ENCODE measurements at places on chromosomes 7 and 10.

DNA sequence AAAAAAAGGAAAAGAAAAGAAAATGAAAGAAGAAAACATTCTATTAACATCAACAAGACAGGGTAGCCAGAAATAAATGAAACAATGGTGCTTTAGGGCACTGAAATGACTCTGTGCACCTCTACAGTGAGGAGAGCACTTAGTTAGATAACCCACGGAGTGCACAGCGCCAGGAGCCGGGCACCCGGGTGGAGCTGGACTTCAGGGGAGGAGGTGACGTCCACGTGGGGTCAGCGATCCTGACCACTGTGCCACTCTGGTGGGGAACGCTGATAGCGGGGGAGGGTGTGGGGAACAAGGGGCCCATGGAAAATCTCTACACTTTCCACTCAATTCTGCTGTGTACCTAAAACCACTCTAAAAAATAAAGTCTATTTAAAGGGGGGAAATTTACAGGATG is 15.7 kb upstream of the CNPY1 start:
- DNase-seq: no peak

DNA sequence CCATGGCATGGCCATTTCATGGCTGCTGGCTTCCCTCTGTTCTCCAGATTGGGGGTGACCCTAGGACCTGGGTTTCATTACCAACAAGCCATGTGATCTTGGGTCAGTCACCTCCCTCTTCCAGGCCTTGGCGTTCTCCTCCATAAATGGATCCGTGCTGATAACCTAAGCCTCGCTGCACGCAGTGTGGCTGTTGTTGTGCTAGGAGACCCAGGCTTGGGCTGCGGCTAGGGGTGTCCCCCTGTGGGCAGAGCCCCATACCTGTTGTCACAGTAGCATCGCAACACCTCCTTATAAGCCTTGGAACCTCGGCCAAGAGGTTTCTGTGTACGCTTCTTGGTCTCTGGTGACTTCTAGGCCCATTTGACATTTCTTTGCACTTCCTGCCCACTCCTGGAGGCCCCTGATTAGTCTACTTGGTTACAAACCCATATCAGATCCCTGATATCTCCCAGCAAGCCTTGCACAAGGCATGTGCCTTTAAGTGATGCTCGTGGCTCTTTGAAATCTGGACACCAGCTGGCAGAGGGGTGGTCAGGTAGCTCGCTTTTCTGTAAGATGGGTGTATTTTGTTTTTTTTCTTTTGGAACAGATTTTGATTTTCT is 23.6 kb downstream of the ZMIZ1 start:
- no peak for DNase-seq

- DNase-seq: no peak
Observed at GRCh38 chr10:68957284-68957615, 1.3 kb downstream of the DDX21 start.

DNA sequence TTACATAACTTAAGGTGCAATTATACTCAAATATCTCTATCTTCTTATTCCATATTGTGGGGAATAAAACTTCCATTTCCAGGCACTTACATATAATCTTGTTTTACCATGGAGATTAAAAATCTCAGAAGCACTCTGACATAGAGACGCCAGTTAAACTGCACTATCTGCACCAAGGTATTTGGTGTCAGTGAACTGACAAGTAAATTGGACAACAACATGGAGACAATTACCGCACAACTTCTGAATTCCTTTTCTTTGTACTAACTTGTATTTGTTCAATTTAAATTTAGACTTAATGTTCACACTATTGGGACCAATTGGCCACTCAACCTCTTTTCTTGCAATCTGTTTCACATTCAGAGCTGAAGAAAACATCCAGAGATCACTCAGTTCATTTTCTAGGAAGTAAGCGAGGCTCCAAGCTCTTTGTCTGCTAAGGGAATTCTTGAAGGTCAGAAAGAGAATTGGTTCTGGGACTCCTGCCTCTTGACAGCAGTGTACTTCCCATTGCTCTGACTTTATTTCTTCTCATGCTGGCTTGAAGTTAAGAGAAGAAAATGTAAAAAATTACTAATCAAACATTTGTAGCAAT is 184.7 kb downstream of the CHCHD3 start:
- DNase-seq: no peak

DNA sequence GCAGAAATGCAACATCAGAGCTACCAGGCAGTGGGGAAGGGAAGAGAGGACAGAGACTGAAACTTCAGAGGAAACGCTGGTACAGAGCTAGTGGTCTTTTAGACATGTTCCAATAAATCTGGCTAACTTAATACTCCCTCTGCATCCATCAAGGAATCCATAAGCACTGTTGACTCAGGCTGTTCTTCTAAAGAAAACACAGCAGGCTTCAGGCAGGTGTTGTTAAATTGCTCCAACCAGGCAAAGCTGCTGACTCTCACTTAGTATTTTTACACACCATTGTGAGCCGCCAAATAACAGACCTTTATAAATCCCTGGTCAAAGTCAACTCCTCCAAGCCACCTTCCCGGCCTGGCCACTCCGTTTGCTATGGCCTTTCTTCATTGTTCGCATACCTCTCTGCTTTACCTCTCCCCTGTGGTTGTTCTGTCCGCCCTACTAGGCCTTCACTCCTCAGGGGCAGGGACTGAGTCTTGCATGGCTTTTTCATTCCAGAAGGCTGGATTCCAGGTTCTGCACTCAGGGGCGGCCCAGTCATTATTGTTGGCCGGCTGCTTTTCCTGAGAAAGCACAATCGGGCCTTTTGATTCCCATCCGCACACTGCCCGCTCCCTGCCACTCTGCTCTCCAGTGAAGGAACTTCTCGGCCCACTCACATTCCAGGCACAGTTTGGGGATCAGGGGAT is 18.4 kb downstream of the CREB3L2 start:
- no peak for DNase-seq

- DNase-seq: no peak
Observed at GRCh38 chr10:33684211-33684611, 349.7 kb upstream of the NRP1 start.

DNA sequence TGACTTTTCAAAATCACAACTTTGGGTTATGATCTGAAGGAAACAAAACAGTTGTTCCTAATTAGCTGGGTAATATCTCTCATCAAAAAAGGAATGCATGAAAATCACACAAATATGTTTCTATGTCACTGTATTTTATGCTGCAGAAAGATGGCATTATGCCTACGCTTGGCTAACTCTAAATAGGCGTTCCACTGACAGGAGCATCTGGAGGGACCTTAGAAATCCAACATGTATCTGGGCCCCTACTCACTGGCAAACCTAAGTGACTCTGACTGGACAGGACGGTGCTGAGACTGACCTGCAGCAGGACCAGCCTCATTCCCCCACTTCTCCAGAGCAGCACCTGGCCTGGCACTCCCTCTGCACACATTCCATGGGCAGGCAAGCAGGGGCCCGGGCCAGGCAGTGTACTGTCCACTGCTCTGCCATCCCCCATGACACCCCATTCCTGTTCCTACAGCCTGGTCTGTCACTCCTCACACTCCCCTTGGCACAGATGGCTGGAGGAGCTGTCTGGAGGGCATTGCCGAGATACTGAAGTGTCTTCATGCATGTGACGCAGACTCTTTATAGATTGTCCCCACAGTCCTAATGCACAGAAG is 2.6 kb upstream of the MYL7 start:
- no peak for DNase-seq

DNA sequence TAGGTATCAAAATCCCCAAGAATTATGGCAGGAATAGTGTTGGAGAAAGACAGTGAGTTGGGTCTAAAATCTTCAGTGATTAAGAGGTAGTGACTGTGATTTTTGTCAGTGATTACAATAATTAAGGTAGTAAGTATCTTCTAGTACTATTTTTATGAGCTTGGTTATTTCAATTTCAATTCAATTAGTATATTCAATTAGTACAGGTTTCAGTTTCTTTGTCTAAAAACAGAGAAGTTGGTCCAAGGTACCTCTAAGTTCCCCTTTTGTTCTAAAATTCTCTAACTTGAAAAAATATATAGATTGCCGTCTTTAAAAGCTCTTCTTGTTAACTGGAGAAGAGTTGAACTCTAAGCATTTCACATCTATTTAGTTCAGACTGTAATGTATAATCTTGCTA is 82.9 kb downstream of the OTUD1 start:
- DNase-seq: no peak

GRCh38 chr7:121107923-121108498 is 119.5 kb downstream of the CPED1 start:
- DNase-seq: no peak

- no peak for DNase-seq
Observed at GRCh38 chr10:36265741-36266140, 623.6 kb upstream of the FZD8 start.

DNA sequence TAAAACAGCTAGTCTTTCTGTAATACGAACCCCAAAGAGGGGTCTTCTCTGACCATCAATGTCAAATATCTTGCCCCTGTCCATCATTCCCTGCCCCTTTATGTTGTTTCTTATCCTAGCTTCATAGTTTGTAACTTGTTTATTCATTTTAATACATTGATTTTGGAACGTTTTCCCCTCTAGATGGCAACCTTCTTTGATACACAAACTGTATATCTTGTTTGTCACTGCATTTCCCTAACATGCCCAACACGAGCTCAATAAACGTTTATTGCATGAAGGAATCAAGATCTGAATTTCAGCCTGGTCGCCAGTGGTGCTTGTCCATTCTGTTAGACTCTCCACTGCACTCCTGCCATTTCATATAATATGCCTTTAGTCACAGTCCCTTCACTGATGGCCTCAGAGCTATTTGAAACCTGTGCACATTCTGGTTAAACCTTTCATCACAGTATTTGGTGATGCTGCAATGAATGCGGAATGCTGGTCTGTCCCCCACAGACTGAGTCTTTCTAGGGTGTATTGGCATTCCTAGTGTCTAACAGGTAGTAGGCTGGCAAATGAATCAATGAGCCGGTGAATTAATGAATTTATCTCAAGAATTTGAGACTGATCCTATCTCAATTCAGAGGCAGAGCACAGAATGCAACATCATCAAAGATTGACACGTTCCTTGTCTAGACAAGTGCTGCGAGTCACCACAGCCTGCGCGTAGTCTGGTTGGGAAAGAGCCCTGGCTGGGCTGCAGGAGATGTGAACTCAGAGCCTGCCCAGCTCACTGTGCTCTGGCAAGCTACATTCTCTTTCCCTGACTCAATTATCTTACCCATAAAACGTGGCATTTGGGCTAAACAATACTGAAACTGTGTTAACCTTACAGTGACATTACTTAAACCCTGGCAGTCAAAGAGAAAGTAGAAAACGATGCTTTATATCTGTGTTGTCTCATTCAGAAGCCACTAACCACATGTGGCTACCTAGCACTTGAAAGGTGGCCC is 55.2 kb upstream of the FRMD4A start:
- DNase-seq: no peak

GRCh38 chr7:157482025-157482424 is 145.2 kb downstream of the DNAJB6 start:
- no peak for DNase-seq

- DNase-seq: no peak
Observed at GRCh38 chr7:154906201-154906600, 96.7 kb downstream of the PAXIP1 start.

DNA sequence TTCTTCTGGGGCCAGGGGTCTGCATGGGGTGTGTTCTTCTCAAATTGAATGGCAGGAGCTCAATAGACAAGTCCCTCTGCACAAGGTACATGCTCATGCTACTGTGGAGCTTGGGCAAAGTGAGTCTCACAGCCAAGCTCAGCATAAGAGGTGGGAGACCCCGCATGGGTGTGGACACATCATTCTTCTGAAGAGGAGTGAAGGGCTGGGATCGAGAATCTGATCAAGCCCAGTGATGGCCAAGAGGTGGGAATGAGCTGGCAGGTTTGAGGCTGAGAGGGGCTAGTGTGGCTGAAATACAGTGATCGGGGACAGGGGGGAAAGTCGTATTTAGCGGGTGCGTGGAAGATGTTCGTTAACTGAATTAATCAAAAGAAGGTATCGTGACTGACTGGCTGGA is 32.6 kb downstream of the CDH23 start:
- no peak for DNase-seq

- no peak for DNase-seq
Observed at GRCh38 chr10:117312430-117312829, 62.8 kb downstream of the PDZD8 start.

GRCh38 chr7:144738708-144739314 is 97.0 kb downstream of the TPK1 start:
- DNase-seq: no peak

- no peak for DNase-seq
Observed at GRCh38 chr7:86867163-86867762, 192.2 kb downstream of the ELAPOR2 start.

GRCh38 chr10:32413513-32413912 is 32.4 kb upstream of the CCDC7 start:
- DNase-seq: no peak

- no peak for DNase-seq
Observed at GRCh38 chr7:99843808-99844207, 16.0 kb downstream of the CYP3A43 start.

GRCh38 chr10:75406462-75407223 is 5.1 kb upstream of the ZNF503 start:
- DNase-seq: no peak

DNA sequence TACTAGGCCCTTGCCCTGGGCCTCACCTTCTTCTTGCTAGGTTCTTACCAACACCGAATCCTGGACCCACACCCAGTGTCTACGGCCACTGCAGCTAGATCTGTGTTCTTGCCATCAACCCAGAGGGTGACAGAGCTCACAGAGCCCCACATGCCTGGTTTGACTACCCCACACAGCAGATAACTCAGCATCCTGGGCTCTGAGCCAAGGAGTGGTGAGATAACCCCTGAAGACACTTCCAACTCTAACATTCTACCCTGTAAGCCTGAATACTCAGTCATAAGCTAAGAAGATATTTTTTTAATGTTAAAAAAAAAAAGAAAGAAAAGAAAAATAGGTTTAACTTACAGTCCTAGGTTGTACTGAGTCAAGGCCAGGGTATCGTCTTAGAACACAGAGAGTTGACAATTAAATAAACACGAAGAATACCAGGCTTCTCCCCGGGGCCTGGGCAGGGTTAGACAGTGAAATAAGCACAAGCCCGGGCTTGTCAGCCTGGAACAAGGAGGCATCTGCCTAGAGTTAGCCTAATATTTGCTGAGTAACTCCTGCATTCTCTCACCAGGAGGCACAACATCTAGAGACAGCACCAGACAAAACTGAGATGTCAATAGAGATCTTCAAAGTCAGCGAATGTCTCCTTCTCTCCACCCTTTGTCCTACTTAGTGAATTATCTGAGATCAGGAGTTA is 556.5 kb upstream of the LRRN3 start:
- no peak for DNase-seq

GRCh38 chr10:3074985-3075600 is 7.7 kb downstream of the PFKP start:
- no peak for DNase-seq

- DNase-seq: no peak
Observed at GRCh38 chr10:82813856-82814255, 938.9 kb downstream of the NRG3 start.

GRCh38 chr7:98322331-98323270 is 41.1 kb downstream of the BRI3 start:
- DNase-seq: no peak
